ENCODE measurements at places on chromosomes 1 and 21.

GRCh38 chr1:225449774-225450173, 21.9 kb upstream of the LBR start:
- DNase-seq = no peak

- DNase-seq = peak; percentile 14
Observed at GRCh38 chr1:104726917-104727316, 977.2 kb downstream of the AMY1C start.

DNA sequence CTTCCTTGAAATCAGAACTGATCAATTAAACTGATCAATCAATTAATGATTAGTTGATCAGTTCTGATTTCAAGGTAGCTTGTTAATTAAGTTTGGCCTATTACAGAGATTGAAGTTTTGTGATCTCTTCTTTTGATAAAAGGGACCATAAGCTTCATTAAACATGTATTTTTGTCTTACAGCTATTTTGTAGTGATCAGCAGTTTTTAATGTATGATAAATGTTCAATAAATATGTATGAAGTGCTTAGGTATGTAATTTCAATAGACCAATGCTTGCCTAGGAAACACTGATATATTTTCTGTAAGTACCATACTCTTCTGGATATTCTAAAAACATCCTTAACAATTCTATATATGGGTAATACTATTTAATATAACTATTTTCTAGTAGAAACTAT, 569.6 kb downstream of the BRINP3 start:
- no peak for DNase-seq

DNA sequence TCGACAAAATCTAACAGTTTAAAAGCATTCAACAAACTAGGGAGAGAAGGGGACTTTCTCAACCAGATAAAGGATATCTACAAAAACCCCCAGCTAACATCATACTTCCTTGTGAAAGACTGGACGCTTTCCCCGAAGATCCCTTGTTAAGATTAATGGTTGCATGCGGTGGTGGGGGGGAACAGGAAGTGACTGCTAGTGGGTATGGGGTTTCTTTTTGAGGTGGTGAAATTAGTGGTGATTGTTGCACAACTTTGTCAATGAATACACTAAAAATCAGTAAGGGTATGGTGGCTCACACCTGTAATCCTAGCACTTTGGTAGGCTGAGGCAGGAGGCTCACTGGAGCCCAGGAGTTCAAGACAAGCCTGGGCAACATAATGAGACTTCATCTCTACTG, 26.9 kb upstream of the EYA3 start:
- DNase-seq = no peak

DNA sequence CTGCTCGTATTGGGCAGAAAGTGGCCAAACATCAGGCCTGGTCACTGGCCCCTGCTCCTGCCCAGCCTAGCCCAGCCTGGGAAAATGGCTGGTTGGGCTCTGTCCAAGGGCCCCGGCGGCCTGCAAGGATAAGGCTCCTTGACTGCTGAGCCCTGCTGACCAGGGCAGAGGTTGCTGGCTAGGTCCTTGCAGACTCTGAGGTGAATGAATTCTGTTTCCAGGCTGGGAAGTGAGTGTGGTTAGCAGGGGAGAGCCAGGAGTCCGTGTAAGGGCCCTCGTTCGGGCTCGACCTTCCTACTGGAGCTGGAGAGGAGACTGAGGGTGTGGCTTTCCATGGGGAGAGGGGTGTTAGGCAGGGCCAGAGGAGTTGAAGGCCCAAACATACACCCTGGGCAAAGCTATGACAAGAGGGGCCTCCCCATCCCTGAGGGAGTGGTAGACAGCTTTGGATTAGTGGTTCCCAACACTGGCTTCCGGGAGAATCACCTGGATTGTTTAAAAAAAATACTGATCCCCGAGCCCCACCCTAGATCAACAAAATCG, 20.6 kb downstream of the CSF1 start:
- peak; percentile 77 for DNase-seq

- DNase-seq = peak; percentile 60
Observed at GRCh38 chr1:193406901-193407300, 220.5 kb upstream of the B3GALT2 start.

DNA sequence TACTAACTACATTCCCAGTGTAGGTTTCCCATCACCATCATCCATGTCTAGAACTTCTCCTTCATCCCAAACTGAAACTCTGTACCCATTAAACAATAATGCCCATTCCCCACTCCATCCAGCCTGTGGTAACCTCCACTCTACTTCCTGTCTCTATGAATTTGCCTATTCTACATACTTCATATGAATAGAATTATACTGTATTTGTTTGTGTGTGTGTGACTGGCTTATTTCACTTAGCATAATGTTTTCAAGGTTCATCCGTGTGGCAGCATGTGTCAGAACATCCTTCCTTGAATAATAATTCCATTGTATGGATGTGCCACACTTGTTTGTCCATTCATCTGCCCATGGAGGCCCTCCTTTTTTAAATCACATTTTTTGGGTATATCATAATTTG, 35.7 kb downstream of the ATP2B4 start:
- no peak for DNase-seq

DNA sequence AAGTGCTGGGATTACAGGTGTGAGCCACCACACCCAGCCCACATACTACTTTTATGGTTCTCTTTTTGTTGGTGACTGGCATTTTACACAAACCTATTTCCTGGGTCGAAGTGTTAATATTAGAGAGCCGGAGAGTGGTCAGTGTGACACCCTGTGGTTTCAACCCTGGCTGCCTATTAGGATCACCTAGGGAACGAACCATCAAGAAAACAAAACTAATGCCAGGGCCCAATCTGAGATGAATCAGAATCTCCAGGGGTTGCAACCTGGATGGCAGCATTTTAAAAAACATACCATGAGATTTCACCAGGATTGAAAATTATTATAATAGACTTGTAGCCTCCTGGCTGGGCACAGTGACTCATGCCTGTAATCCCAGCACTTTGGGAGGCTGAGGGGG, 6.1 kb downstream of the MRPS21 start:
- no peak for DNase-seq

GRCh38 chr1:65069011-65069565, 78.9 kb upstream of the AK4 start:
- no peak for DNase-seq

DNA sequence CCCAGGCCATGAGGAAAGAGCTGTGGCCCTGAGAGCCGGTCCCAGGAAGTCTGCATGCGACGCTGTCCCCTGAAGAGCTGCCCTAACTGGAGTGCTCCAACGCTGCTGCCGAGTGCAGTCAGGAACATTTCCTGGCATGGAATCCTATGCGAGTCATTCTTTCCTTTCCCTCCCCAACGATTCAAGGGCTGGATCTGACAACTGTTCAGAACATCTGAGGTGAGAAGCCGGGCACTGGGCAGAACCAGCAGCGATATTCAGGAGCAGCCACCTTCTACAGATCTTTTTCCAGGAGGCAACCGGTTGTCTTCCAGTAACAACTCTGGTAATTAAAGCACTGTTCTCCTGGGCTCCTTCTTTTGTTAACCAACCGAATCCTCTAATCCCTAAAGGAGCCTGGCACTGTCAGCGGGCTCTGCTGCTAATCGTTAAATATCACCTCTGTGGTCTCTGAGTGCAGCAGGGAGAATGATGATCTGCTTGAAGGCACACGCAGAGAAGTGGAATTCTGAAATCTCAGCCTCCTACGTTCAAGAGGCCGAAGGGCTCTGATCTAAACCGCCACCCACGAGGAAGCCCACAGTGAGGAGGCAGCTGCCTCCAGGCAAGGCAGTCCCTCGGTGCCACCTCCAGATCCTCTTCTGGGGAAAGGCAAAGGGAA, 55.8 kb downstream of the SLC45A1 start:
- DNase-seq = peak; percentile 82

DNA sequence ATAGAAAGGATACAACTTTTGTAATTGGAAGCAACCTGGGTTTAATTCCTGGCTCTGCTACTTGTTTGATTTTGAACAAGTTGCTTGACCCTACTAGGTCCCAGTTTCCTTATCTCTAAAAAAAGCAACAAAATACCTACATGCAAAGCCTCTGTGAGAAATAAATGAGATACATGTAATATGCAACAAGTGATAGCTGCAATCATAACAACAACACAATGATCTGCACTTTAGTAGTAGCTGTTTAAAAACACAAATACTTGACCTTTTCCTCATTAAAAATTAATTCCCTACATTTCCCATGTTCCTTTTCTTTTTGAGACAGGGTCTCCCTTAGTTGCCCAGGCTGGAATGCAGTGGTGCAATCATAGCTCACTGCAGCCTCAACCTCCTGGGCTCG, 40.0 kb downstream of the FRRS1 start:
- no peak for DNase-seq

DNA sequence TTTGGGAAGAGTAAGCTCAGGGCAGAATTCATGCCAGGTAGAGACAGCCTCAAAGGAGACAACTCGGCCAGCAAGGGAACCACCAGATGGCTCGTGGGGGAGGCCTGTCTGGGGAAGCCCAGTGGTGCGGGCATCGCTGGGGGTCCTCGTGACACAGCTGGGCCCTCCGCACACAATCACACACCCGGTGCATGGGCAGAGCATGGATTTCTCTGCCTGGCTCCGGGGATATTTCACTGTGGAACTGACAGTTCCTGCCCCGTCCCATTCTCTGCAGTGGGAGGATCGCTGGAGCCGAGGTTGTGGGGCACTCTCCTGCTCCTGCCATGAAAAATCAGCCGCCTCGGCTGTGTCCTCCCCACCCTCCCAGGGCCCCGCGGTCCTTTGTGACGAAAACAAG, 108.0 kb downstream of the CRYAA start:
- DNase-seq = no peak
